ENCODE measurements at places on chromosomes 1 and 21. TPM values are rescaled to one million over a fixed set of nuclear protein-coding genes. Genes with fewer than 3 reads are reported as not detected.

Gene CLDN17
- total RNA-seq: not detected

Gene TRIM67
- total RNA-seq: not detected

Gene LCA5L
- total RNA-seq: 0.66 TPM

- no peaks in the 10 kb centered on the region for H3K27me3 ChIP-seq
- H3K4me1 ChIP-seq: no peaks in the 10 kb centered on the region
- H3K36me3 ChIP-seq: no peaks in the 10 kb centered on the region
- no peak overlapping the region for H3K27ac ChIP-seq
- H3K4me3 ChIP-seq: no peak overlapping the region
- DNase-seq: no peak
Measured at GRCh38 chr1:169184812-169185211, 78.3 kb downstream of the ATP1B1 start.

GRCh38 chr1:114495486-114495885, 15.5 kb downstream of the TRIM33 start:
- H3K4me3 ChIP-seq: no peak overlapping the region
- DNase-seq: no peak
- peaks cover 12% of the 10 kb centered on the region for H3K4me1 ChIP-seq
- no peaks in the 10 kb centered on the region for H3K27me3 ChIP-seq
- no peak overlapping the region for H3K27ac ChIP-seq
- H3K36me3 ChIP-seq: no peaks in the 10 kb centered on the region

Gene TAS1R1
- total RNA-seq: 0.78 TPM

DNA sequence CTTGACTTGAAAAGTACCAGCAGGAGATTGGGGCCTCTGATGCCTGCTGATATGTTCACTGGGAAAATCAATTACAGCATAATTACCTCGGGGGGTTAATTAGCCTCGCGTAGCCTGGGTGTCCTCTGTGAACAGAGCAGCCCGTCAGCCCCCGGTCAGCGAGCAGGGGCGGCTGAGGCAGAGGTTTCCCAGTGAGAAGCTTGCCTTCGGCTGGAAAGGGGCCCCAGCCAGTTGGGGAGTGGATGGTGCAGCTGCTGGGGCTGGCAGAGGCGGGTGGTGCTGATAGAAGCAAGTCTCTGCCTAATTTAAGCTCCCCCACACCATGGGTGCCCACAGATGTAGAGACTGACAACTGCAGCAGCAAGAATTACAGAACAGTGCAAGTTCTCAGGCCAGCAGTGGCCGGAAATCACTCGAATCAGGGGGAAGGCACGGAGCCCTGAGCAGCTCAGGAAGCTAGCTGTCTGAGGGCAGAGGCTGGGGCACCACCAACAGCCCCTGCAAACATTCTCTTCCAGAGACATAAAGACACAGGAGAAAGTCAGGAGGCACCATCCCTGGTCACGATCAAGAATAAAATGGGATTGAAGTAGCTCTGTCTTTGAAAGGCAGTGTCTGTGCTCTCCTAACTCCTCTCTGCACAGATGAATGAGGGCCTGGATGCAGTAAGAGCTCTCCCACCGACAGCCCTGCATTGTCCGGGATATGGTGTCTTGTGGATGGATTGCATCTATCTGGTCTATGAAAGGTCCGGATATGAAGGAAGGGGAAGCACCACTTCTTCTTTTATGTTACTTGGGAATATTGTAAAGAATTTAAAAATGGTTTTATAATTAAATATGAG, 166.5 kb upstream of the CD34 start:
- H3K4me1 ChIP-seq: no peaks in the 10 kb centered on the region
- no peak overlapping the region for H3K27ac ChIP-seq

DNA sequence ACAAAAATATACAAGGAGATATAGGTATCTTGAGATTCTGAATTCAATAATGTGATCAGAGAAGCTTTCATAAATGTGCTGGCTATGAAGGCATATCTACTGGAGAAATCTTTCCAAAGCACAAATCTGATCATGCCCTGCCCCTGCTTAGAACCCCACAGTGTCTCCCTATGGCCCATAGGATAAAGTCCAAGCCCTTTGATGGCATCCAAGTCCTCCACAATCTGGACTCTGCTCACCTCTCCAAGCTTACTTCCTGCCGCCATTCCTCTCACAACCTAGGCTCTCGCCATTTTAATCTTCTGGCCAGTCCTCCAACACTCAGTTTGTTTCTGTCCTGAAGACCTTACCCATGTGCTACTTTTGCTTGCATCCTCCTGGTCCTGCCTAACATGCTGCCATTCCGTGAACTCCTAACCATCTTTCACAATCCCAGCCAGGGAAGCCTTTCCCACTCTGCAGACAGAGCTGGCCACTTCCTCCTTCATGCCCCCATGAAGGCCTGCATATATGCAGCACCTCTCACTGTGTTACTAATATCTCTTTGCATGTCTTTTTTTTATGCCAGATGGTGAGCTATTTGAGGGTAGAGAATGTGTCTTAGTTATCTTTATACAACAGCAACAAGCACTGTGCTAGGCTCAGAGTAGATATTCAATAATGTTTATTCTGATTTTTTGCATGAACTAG, 5.6 kb upstream of the ATP1A1 start:
- no peak for DNase-seq
- H3K4me1 ChIP-seq: no peaks in the 10 kb centered on the region
- no peak overlapping the region for H3K27ac ChIP-seq
- no peaks in the 10 kb centered on the region for H3K36me3 ChIP-seq
- H3K27me3 ChIP-seq: no peaks in the 10 kb centered on the region
- H3K4me3 ChIP-seq: no peak overlapping the region

Gene MANEAL
- total RNA-seq: 1.7 TPM

Gene LEPR
- total RNA-seq: 29.7 TPM

Gene SLAMF9
- not detected for total RNA-seq

- DNase-seq: no peak
- no peak overlapping the region for H3K4me3 ChIP-seq
- H3K36me3 ChIP-seq: no peaks in the 10 kb centered on the region
Measured at GRCh38 chr21:26185021-26185420, 14.5 kb upstream of the APP start.

Gene OR2T29
- total RNA-seq: not detected

DNA sequence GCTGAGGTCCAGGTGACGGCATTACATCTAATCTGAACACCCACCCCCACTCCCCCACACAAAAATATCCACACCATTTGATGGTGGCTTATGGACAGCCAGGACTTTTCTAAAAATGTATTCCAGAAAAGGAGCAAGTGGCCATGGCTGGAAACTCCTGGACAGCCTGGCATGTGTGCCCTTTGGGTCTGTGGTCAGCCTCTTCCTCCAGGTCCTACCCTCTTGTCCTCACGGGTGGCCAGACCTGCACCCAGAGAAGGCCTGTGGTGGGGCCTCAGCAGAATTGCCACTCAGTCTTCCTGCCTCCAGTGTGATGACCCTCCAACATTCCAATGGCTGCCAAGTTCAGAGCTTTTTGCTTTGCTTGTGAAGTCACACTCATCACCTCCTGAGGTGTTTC, 600.6 kb downstream of the AJAP1 start:
- no peaks in the 10 kb centered on the region for H3K36me3 ChIP-seq
- H3K27me3 ChIP-seq: no peaks in the 10 kb centered on the region
- no peak overlapping the region for H3K4me3 ChIP-seq
- no peaks in the 10 kb centered on the region for H3K4me1 ChIP-seq

DNA sequence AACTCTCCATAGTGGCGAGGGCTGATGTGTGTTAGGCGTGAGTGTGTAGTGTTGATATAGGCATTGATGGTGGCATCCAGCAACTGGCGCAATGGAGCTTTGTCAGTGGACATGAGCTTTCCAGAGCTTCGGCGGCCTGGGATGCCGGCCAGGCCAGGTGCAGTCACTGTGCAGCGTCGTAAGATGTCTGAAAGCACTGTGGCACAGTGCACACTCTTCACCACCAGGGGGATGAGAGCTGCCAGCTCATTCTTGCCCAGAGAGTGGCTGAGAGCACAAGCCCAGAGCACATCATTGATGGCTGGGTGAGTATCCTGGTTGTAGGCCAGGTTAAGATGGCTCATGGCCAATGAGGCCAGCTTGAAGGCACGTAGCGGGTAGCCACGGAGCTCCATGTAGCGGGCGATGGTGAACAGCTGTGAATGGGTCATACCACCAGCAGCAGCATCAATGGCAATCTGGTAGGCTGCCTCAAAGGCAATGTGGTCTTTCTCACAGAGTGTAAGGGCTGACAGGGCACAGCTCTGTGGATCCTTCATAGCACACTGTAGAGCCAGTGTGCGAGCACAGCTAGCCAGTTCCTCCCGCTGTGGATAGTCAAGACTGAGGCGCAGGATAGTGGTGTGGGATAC, 6.7 kb downstream of the UROD start:
- H3K4me1 ChIP-seq: no peaks in the 10 kb centered on the region
- peaks cover 16% of the 10 kb centered on the region for H3K36me3 ChIP-seq

Gene CEP170
- total RNA-seq: 81.9 TPM

Gene RHCE
- total RNA-seq: not detected

DNA sequence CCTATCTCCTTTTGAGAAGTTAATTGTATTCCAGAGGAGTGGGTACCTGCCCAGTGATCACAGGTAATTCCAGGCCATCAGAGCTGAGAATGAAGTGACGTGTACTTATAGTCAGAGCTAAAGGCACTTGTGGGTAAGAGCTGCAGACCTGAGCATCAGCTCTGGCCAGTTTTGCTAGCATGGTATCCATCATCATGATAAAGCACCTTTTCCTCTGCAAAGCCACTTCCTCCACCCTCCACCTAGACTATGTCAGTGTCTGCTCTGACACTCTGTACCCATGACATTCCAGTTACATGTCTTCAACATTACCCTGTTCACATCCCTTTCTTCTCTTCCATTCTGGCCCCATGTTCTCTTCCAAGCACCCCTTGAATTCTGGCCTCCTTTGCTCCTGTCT, 157.3 kb downstream of the GRIK3 start:
- no peak overlapping the region for H3K4me3 ChIP-seq
- no peaks in the 10 kb centered on the region for H3K27me3 ChIP-seq
- DNase-seq: no peak
- H3K4me1 ChIP-seq: no peaks in the 10 kb centered on the region
- H3K36me3 ChIP-seq: no peaks in the 10 kb centered on the region

- DNase-seq: no peak
- H3K4me3 ChIP-seq: no peak overlapping the region
- no peaks in the 10 kb centered on the region for H3K27me3 ChIP-seq
- peaks cover 33% of the 10 kb centered on the region for H3K36me3 ChIP-seq
- no peak overlapping the region for H3K27ac ChIP-seq
Measured at GRCh38 chr1:78640462-78640861, 9.2 kb upstream of the IFI44 start.

GRCh38 chr1:181099152-181100014, 10.9 kb downstream of the IER5 start:
- no peak for DNase-seq
- no peaks in the 10 kb centered on the region for H3K36me3 ChIP-seq
- H3K4me3 ChIP-seq: no peak overlapping the region
- H3K27me3 ChIP-seq: no peaks in the 10 kb centered on the region
- no peak overlapping the region for H3K27ac ChIP-seq

- no peak overlapping the region for H3K27ac ChIP-seq
- H3K4me1 ChIP-seq: peaks cover 4% of the 10 kb centered on the region
- no peak for DNase-seq
- H3K36me3 ChIP-seq: peaks cover 44% of the 10 kb centered on the region
Measured at GRCh38 chr1:77857552-77857951, 30.9 kb upstream of the NEXN start.

Gene PGM1
- 48.5 TPM for total RNA-seq

DNA sequence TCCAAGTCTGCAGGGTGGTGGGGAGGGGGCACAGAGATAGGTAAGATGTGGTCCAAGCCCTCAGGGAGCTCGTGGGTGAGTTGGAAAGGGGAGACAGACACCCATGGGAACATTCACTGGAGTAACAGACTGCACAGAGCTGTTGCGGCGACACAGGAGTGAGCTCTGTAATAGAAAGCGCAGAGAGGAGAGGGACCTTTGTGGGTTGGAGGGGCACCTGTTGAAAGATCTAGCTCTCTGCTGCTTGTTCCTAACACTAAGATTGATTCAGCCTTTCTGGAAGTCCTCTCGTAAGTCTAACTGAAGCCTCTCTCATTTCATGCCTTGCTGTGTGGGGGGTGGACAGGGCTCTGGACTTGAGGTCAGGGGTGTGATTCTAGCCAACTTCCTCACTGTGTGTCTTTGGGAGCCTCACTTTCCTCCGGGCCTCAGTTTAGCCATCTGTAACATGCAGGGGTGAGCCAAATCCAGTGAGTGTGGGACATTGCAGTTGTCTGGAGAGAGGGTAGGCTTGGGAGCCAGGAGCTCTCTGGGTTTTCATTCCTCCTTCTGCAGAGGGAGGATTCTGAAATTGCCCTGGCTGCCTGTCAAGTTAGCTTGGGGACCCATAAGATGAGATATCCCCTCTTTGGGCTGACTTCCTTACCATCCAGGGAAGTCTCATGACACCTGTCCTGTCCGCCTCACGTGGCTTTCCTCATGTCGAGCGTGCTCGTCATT, 2.0 kb upstream of the ACOT11 start:
- no peaks in the 10 kb centered on the region for H3K27me3 ChIP-seq
- no peak for DNase-seq
- no peak overlapping the region for H3K27ac ChIP-seq
- no peaks in the 10 kb centered on the region for H3K36me3 ChIP-seq
- no peak overlapping the region for H3K4me3 ChIP-seq

GRCh38 chr1:244667797-244668196, 14.9 kb downstream of the DESI2 start:
- no peak overlapping the region for H3K4me3 ChIP-seq
- H3K4me1 ChIP-seq: no peaks in the 10 kb centered on the region

DNA sequence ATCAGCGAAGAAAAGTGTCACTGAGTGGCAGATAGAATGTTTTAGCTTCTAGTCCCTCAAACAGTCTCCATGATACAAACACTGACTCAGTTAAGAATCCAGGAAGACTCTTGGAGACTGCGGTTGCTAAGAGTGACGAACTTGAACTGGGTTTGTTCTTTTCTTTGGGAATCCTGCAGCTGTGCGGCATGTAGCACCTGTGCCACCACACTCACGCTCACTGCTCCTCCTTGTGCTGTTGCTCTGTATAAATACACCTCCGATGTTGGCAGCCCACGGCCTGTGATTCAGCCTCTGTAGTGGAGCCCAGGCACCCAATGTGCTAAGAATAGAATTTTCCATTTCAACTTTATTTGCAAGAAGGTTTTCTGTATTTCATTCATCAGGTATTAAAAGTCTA, 5.5 kb upstream of the PPIE start:
- H3K4me3 ChIP-seq: no peak overlapping the region
- H3K36me3 ChIP-seq: no peaks in the 10 kb centered on the region
- H3K4me1 ChIP-seq: no peaks in the 10 kb centered on the region
- DNase-seq: no peak
- peaks cover 61% of the 10 kb centered on the region for H3K27me3 ChIP-seq

Gene SPRR1B
- not detected for total RNA-seq

- no peak overlapping the region for H3K27ac ChIP-seq
- H3K27me3 ChIP-seq: no peaks in the 10 kb centered on the region
- H3K4me3 ChIP-seq: no peak overlapping the region
- H3K36me3 ChIP-seq: no peaks in the 10 kb centered on the region
Measured at GRCh38 chr1:29682171-29682918, 446.0 kb downstream of the PTPRU start.

GRCh38 chr1:115495111-115495510, 146.7 kb upstream of the VANGL1 start:
- no peak overlapping the region for H3K4me3 ChIP-seq
- H3K27ac ChIP-seq: no peak overlapping the region
- no peaks in the 10 kb centered on the region for H3K36me3 ChIP-seq
- DNase-seq: no peak
- no peaks in the 10 kb centered on the region for H3K4me1 ChIP-seq

- no peak for DNase-seq
- H3K27me3 ChIP-seq: no peaks in the 10 kb centered on the region
- H3K36me3 ChIP-seq: no peaks in the 10 kb centered on the region
- no peak overlapping the region for H3K27ac ChIP-seq
- H3K4me1 ChIP-seq: peaks cover 46% of the 10 kb centered on the region
Measured at GRCh38 chr1:212638492-212639151, 30.1 kb downstream of the ATF3 start.

Gene CYP4X1
- 40.6 TPM for total RNA-seq

Gene WNT9A
- 12.8 TPM for total RNA-seq

Gene NPR1
- total RNA-seq: 76.6 TPM

Gene LCE1C
- not detected for total RNA-seq

Data from tibial nerve (tissue), 4 donors.